Myocyte (in vitro differentiated cells): ENCODE measurements at places on chromosomes 2 and 18. TPM values are rescaled to one million over a fixed set of nuclear protein-coding genes. Genes with fewer than 3 reads are reported as not detected.

- DNase-seq: no peak
These were observed 494.1 kb downstream of the LRRTM4 start for GRCh38 chr2:77028032-77028600.

DNA sequence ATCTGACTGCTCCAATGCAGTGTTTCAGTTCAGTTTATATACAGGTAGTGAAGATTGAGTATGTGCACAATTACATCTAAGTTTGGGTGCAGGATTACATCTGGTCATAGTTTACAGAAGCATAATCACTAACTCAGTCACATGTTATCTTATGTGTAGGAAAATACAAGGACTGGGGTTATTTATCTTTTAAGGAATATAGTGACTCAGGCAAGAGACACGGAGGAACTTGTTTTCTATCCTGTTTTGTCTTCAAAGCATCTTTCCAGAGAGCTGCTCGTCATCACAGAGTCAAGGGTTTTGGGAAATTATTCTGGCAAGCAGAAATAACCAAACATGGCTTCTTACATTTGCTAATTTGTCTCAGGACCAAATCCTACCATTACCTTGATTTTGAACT is 1371.5 kb upstream of the TMEFF2 start:
- no peak for DNase-seq

GRCh38 chr2:107809835-107810234 is 16.9 kb upstream of the RGPD4 start:
- peak; percentile 41 for DNase-seq

DNA sequence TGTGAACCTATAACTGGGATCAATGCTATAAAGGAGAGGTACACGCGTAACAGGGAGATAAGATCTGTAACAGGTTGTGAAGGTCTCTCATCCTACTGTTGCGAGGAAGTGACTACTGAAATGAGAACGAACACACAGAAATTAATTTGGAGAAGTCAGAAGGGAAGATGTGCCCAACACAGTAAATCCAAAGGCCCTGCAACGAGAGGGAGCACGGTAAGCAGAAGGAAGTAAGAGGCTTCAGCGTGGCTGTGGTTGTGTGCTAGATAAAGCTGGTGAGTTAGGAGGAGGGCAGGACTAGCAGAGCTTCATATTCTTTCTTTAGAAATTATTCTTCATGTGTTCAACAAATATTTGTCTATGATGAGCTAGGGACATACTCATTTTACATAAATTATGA is 2.5 kb upstream of the ATG16L1 start:
- no peak for DNase-seq

DNA sequence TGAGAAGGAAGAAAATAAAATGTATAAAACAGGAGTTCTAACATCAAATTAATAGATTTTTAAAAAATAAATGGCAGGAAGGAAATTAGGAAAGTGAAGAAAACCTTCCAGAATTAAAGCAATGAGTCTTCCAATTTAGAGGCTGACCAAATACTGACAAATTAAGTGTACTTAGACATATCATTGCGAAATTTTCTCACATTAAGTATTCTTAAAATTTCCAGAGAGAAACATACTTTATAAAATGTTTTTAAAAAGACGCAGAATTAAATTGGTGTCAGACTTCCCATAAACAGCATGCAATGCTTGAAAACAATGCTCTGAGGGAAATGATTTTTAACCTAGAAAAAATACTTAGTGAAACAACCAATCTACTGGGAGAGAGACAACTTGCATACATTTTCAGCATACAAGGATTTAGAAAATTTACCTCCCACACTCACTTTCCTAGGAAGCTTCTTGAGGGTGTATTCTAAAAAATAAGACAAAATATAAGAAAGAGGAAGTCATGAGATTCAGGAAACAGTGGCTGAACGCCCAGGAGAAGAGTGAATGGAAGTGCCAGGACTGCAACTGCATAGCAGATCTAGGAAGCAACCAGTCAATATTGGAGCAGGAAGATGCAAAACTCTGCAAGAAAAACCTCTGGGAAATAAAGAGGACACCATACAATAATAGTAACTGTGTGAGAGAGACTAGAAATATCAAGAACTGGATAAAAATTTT is 339.9 kb downstream of the ADCYAP1 start:
- no peak for DNase-seq

DNA sequence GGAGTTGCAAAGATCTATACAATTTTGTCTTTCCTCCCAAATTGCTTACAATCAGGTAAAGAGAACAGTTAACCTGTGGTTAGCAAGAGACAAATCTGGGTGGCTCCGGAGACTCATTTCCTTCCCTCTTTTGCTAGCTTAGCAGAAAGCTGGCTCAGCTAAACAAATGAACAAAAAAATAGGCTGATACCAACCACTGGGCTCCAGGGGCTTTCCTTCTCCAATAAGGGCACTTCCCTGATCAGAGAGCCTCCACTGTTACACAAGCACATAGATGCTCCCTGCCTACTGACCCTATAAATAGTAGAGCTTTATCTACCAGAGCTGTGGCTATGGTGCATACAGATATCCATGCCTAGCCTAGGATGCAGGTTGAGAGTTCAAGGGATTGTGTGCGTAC is 90.1 kb upstream of the ARL5A start:
- no peak for DNase-seq

DNA sequence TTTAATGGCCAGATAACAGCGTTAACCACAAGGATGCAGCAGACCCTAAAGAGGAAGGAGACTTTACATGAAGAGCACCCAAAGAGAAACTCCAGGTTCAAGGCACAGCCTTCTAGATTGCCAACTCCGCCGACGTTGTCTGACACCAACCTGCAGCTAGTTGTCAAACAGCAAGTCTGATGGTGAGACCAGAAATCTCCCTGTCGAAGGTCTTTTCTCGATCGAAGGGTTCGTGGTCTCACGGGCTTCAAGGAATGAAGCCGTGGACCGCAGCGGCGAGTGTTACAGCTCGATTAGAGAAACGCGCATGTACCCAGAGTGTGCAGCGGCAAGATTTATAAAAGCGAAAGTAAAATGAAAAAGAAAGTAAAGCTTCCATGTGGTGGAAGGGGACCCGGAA is 656.3 kb downstream of the XIRP2 start:
- peak; percentile 6 for DNase-seq

- DNase-seq: no peak
These were observed 30.7 kb upstream of the ELAC1 start for GRCh38 chr18:50937183-50937582.

- no peak for DNase-seq
These were observed 18.2 kb downstream of the PFN4 start for GRCh38 chr2:24104906-24105305.

GRCh38 chr2:159160412-159160811 is 126.1 kb downstream of the WDSUB1 start:
- DNase-seq: no peak

DNA sequence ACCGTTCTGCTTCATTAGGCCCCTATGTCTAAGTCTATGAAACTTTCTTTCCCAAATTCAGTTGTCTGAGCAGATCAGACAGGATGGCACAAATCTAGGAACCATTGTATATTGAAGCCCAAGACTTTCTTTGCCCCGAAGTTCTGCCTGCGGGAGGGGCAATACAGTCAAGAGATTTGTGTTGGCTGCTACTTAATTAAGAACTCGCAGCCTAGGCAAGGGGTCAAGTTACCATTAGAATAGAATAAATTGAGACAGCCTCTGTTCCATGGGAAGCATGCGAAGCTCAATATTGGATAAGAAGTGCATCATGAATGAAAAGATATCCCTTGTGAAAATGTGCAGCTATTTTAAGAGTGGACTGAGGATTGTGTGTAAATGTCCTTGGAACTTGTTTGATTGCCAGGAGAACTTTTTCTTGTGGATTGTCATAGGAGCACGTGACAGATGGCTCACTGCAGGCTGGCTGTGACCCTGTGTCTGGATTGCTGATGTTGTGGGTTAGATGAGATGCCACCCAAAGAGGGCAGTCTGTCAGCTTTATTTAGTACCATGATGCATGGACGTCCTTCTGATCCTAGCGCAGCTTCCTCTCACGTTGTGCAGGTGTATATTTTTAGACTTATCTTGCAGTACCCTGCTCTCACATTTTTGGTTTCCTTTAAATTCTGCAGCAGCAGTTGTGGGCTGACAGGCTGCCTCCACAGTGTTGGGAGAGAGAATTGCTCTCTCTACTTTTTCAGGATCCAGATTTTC is 30.9 kb downstream of the HAUS1 start:
- peak; percentile 91 for DNase-seq

DNA sequence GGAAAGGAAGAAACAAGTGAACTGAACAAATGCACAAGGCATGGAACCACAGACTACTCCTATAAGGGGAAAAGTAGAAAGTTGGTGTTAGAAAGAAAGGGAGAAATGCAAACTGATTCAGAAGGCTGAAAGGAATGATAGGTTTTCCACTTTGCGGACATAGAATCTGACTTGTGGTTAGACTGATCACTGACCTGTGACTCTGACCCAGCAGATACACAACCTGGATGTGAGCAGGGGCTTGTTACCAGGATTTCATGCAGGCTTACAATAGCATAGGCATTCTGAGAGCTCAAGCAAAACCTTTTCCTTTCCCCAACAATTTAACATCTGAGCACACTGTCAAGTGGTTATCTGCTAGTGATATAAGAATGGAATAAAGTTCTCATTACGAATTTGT is 237.0 kb upstream of the CDH20 start:
- no peak for DNase-seq

DNA sequence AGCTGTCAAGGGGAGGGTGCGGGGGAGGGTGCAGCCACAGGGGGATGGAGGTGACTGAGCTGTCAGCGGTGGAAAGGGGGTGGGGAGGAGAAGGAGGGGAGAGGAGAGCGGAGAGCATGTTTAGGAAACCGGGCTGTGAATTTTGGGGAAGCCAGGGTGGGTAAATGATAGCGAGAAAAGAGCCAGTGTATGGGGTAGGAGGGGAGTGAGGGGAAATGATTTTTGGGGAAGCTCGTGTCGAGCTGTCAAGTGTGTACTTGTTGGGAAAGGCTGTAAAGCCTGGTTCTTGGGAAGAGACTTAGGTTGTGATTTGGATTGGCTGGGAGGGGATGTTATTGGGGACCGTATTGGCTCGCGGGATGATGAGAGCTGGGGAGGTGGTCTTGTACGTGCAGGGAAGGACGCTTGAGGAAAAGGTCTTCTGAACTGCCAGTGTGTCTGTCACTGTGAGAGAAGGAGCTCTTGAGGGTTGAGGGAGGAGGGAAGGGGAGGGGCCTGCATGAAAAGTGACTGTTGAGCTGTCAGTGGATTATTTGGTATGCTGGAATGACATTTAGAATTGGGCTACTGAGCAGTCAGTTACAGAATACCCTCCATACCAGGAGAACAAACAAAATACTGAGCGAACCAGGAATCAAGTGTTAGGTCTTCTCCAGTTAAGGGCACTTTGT is 1.0 kb downstream of the UBR3 start:
- DNase-seq: peak; percentile 70

- DNase-seq: no peak
These were observed 66.5 kb downstream of the ALPK2 start for GRCh38 chr18:58562146-58562998.

The IL18RAP gene
- not detected in 2 replicates for total RNA-seq

The NR4A2 gene
- total RNA-seq: 0.08 TPM in 1 of 2 replicates, not detected in the other

The ST8SIA3 gene
- not detected in 2 replicates for total RNA-seq

The FAM237A gene
- total RNA-seq: not detected in 2 replicates
